Urinary bladder (tissue), 4 donors: ENCODE measurements at places on chromosomes 3 and 15. TPM values are rescaled to one million over a fixed set of nuclear protein-coding genes. Genes with fewer than 3 reads are reported as not detected.

Gene PGBD4
- 1.9 TPM for total RNA-seq

GRCh38 chr3:123272547-123272946 is 70.8 kb downstream of the SEC22A start:
- DNase-seq: no peak

Gene SHQ1
- total RNA-seq: 29.2 TPM

- no peak for DNase-seq
Measured at GRCh38 chr3:150666167-150666566, 37.6 kb downstream of the ERICH6 start.
